Left renal cortex interstitium (tissue), 4 donors: ENCODE measurements at places on chromosomes 12 and 14. TPM values are rescaled to one million over a fixed set of nuclear protein-coding genes. Genes with fewer than 3 reads are reported as not detected.

The LRP1-AS gene
- not detected for polyA plus RNA-seq

DNA sequence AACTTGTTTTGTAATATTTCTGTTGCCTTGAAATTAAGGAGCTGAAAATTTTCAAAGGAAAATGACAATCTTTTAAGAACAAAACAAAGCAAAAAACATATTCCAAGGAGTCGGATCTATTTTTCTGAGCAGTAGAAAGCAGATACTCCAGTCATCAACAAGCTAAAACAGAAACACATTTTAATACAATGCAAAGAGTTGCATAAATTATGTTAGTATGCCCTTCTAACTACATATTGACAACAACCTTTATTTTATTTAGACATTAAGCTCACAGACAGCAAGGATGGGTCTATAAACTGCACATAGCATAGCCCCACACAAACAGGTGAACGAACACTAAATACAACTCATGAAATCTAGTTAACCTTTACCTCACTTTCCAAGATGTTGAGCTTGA, 106.0 kb downstream of the PPP1R12A start:
- DNase-seq: no peak

DNA sequence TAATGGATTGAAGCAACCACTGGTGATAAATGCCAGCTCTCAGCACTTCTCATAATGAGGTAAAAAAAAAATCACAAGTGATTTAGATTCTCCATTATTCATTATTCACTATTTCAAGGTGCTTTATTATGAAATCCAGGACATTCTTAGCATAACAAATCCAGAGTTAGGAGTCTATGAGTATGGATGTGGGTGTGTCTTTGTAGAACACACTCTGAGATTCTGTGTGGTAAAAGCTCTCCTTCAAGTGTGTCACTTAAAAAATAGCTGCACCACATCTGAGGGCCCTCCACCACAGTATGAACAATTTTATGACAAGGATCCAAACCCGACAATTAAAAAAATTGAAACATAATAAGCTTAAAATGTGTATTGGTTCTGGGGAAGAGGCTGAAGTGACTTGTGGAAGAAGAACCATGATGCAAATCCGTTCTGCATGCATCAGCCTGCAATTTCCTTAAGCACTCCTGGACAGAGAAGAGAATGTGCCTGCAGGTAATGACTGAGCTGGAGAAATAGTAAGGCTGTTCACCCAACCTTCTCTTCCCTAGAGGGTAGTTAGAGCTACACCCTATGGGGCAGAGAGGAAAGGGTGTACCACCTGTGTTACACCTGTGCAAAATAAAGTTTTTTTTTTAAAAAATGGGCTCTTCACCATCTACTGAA, 488.5 kb upstream of the MGAT4C start:
- no peak for DNase-seq

The C12orf43 gene
- 18.9 TPM for polyA plus RNA-seq

The TAS2R42 gene
- not detected for polyA plus RNA-seq

- DNase-seq: no peak
Observed at GRCh38 chr12:6549684-6550151, 6.1 kb downstream of the IFFO1 start.

The GALNT8 gene
- polyA plus RNA-seq: 3.5 TPM

The ARHGEF40 gene
- polyA plus RNA-seq: 69.0 TPM
